ENCODE measurements at places on chromosomes 5 and 9.
A peak's percentile ranks its signal among the peaks of the same experiment; 100 is the strongest.

GRCh38 chr9:87086221-87086818 is 139.0 kb upstream of the GAS1 start:
- DNase-seq, result no peak

DNA sequence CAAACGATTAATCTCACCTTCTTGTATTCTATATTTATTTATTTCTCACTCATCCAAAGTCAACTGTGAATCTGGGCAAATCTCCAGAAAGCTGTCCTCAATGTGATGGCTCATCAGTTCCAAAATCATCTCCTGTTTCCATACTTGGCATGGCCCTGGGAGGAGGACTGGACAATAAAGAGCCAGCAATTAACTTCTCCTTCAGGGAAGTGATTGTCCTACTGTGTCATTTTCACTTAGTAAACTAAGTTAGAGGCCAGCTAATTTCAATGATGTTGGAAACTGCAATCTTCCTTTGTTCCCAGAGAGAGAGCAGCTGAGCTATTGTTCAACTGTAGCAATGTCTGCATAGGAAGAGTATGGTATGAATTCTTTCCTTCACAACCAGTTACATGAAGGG is 17.5 kb downstream of the CDH12 start:
- no peak for DNase-seq

DNA sequence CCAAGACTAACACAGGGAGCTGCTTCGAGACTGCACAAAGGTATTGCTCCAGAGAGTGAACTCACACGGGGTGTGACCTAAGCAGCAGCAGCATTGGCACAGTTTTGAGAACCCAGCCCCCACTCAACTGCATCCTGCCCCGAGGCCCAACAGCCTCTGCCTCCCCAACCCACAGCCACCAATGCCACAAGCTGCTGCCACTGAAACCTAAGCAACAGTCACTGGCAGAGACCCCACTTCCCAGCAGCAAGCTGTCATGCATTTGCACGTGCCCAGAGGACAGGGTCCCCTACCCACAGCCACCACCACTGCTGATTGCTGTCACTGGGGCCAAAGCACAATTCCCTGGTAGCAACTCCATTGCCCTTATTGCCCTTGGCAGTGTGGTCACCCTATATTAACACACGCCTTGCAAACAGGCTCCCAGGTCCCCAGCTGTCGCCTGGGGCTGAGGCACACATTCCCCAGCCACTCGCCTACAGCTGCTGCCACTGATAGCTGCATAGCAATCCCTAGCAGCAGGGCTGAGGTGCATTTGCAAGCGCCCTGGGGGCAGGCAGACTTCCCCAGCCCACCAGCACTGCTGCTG is 141.0 kb downstream of the AGTPBP1 start:
- DNase-seq, result no peak

GRCh38 chr5:39891376-39891775 is 466.6 kb upstream of the DAB2 start:
- no peak for DNase-seq

DNA sequence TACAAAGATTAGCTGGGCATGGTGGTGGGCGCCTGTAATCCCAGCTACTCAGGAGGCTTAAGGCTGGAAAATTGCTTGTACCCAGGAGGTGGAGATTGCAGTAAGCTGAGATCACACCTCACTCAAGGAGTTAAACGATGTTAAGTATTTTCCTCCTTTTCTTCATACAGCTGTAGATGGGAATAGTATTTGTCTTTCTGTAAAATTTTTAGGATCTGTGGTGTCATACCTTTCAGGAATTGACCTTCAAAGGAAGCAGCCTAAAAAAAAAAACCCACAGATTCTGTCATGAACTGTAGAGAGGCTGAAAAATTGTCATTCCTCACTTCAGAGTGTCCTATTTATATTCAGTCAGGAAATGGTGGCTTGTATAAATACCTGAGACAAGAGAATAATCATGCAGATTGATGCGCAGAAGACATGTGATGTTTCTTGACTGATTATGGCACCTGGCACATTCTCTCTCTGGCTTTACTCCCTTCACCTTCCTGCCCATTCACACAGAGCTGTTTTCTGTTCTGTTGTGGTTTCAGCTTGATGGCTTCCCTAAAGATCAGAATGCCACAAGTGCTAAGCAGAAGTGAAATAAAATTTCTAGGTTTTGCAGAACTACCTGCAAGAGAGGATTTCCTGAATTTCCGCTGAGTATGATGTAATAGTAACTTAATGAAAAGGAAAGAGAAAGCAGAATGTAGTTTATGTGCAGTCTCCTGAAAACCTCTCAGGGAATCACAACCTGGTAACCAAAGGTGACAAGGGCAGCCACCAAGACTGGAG is 3.8 kb downstream of the IFNA1 start:
- no peak for DNase-seq

DNA sequence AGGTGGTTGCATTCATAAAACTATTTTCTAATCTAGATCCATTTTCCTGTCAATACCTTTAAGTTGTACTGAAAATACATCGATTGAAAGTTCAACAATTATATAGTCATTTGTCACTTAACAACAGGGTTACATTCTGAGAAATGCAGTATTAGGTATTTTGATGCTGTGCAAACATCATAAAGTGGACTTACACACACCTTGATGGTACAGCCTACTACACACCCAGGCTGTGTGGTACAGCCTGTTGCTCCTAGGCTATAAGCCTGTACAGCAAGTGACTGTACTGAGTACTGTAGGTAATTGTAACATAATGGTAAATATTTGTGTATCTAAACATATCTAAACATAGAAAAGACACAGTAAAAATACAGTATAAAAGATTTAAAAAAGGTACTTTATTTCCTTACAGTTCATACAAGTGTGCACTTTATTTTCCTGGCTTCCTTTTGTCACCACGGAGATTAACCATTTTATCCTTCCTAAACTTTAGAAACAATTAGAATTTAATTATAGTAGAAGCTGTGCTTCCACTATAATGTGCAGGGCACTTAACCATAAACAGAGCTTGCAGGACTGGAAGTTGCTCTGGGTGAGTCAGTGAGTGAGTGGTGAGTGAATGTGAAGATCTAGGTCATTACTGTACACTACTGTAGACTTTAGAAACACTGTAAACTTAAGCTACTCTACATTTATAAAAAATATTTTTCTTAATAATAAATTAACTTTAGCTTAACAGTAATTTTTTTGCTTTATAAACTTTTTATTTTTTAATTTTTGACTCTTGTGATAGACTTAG is 42.9 kb upstream of the MEF2C start:
- DNase-seq, result no peak

DNA sequence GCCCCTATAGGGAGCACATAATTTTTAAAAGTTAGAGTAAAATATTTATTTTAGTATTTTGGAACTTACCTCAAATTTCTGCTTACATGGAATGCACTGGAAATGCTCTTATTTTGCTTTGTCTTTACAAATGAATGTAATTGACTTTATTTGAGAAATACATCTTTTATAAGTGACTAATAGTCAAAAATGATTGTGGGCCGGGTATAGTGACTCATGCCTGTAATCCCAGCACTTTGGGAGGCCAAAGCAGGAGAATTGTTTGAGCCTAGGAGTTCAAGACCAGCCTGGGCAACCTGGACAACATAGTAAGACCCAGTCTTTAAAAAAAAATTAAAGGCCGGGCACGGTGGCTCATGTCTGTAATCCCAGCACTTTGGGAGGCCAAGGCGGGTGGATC is 5.8 kb downstream of the HMGCR start:
- no peak for DNase-seq

DNA sequence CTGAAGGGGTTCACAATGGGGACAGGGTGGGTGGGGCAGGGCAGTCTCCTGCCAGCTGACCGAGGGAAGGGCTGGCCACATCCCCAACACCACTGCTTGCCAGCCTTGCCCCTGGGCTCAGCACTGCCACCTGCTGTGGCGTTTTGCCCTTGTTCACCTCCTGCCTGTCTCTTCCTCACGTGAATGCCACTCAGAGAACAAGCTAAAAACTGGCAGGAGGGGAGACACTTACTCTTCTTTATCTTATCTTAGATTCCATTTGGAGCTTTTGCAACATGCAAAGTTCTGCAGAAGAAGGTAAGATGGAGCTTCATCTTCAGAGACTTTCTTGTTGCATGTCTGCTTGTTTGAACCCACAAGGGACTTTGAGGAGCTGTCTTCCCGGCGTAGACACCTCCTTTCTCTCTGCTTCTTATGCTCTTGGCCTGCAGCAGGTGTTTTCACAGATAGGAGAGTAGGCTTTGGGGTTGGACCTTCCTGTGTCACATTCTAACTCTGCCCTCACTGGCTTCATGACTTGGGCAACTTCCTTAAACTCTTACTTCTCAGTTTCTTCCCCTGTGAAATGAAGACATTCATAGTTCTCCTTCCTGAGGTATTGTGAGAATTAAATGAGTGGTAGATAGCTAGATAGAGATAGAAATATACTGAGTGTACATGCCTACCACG is 4.1 kb downstream of the LRSAM1 start:
- no peak for DNase-seq

- DNase-seq, result no peak
These were observed at the start of gene PTGER4 for GRCh38 chr5:40679913-40680681. PTGER4 (plus strand) TSS chr5:40679915; CDS start chr5:40680994, 1,079 bp downstream.

DNA sequence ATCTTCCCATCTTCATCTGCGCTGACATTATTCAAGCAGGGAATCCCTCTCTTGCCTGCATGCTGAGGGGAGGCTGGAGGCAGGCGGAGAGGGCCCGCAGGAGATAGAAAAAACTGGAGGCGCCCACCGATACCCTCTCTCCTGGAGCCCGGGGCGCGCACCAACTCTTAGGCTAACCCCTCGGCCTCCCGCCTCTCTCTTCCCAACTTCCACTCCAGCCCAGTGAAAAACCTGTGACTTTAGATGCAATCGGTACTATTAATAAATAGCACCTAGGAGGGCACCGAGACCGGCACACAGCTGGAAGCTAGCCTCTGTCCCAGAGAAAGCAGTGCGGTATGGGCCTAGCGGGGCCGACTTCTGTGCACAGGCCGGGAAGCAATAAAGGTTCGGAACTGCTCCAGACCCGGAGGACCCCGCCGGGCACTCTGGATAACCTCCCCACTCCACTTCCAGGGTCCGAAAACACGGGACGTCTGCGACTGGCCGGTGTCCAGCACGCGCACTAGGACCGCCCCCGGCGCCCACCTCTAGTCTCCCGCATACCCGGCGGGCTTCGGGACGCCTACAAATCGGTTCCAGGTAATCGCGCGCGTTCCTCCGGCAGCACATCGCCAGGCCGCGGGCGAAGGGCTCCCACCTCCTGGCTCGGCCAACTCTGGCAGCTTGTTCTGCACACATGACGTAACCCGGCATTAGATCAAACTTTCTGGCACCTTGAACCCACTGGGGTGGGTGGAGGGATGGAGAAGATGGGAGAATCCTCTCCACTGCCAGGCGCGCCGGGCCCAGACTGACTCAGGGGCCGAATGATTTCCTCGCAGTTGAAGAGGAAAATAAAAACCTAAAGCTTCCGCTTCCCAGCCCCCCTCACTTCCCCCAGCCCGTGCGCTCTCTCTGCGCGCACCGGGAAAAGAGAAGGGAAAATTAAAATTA is 1.4 kb downstream of the EFNA5 start:
- peak; percentile 10 for DNase-seq

GRCh38 chr5:31701642-31702299 is 62.8 kb downstream of the PDZD2 start:
- no peak for DNase-seq

GRCh38 chr9:77679088-77679487 is 31.0 kb upstream of the GNA14 start:
- DNase-seq, result peak; percentile 6

GRCh38 chr5:137782984-137783536 is 28.9 kb upstream of the HNRNPA0 start:
- no peak for DNase-seq

Measured in NCI-H2029 (cell line).